ENCODE measurements at places on chromosomes 16 and 17. TPM values are rescaled to one million over a fixed set of nuclear protein-coding genes. Genes with fewer than 3 reads are reported as not detected.

DNA sequence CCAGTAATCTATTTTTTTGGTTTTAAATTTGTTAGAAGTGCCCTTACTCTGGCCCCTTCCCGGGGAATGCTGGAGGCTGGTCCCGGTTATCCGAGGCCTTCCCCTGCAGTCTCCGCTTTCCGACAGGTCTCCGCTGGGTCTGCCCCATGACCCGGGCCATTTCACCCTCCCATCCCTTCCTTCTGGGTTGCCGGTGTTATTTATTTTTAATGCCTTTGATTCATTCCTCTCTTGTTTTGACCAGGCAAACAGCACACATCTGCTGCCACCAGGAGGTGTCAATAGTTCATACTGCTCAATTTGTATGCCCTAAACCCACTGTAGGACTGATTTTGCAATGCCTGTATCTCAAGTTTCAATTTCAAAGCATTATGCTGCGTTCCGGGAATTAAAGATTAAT is 113.2 kb upstream of the IRX5 start:
- peaks cover 9% of the 10 kb centered on the region for H3K4me1 ChIP-seq
- DNase-seq = no peak
- peak overlapping the region; percentile 5 for H3K27ac ChIP-seq

Gene VAT1L
- 1.1 TPM for total RNA-seq

- no peak overlapping the region for H3K27ac ChIP-seq
- H3K27me3 ChIP-seq = peaks cover 14% of the 10 kb centered on the region
- no peak for DNase-seq
- peaks cover 6% of the 10 kb centered on the region for H3K4me1 ChIP-seq
- H3K4me3 ChIP-seq = no peak overlapping the region
Observed at GRCh38 chr17:36204724-36205500, 6.0 kb upstream of the CCL4L2 start.

- no peaks in the 10 kb centered on the region for H3K27me3 ChIP-seq
- H3K27ac ChIP-seq = no peak overlapping the region
- H3K4me3 ChIP-seq = no peak overlapping the region
- no peak for DNase-seq
- peaks cover 13% of the 10 kb centered on the region for H3K36me3 ChIP-seq
- H3K4me1 ChIP-seq = no peaks in the 10 kb centered on the region
Observed at GRCh38 chr17:30176855-30177254, 58.6 kb downstream of the SLC6A4 start.

GRCh38 chr17:9294661-9295210 is 273.4 kb downstream of the NTN1 start:
- no peaks in the 10 kb centered on the region for H3K36me3 ChIP-seq
- DNase-seq = no peak
- no peak overlapping the region for H3K4me3 ChIP-seq
- peaks cover 6% of the 10 kb centered on the region for H3K27me3 ChIP-seq
- no peak overlapping the region for H3K27ac ChIP-seq
- no peaks in the 10 kb centered on the region for H3K4me1 ChIP-seq

GRCh38 chr16:10688726-10689125 is 6.0 kb downstream of the TEKT5 start:
- DNase-seq = no peak
- peaks cover 3% of the 10 kb centered on the region for H3K27me3 ChIP-seq
- H3K27ac ChIP-seq = no peak overlapping the region
- H3K4me3 ChIP-seq = no peak overlapping the region
- no peaks in the 10 kb centered on the region for H3K36me3 ChIP-seq
